ENCODE measurements at places on chromosomes 5 and 9.
A peak's percentile ranks its signal among the peaks of the same experiment; 100 is the strongest.

GRCh38 chr5:168086104-168086610 is 205.3 kb upstream of the WWC1 start:
- DNase-seq = no peak

DNA sequence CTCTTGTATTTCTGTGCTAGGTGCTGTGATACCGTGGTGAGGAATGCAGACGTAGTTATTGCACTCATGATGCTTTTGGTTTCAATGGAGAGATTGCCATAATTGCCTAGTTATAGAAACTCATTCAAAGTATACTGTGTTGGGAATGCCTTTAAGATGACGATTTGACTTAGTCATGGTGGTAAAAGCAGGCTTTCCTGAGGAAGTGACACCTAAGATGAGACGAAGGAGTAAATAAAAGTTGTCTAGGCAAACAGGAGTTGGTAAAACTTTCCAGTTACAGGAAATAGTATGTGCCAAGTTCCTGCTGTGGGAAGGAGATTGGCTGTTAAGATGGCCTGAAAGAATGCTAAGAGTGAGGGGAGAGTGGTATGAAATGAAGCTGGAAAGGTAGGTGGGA is 48.1 kb downstream of the FOCAD start:
- DNase-seq = no peak

DNA sequence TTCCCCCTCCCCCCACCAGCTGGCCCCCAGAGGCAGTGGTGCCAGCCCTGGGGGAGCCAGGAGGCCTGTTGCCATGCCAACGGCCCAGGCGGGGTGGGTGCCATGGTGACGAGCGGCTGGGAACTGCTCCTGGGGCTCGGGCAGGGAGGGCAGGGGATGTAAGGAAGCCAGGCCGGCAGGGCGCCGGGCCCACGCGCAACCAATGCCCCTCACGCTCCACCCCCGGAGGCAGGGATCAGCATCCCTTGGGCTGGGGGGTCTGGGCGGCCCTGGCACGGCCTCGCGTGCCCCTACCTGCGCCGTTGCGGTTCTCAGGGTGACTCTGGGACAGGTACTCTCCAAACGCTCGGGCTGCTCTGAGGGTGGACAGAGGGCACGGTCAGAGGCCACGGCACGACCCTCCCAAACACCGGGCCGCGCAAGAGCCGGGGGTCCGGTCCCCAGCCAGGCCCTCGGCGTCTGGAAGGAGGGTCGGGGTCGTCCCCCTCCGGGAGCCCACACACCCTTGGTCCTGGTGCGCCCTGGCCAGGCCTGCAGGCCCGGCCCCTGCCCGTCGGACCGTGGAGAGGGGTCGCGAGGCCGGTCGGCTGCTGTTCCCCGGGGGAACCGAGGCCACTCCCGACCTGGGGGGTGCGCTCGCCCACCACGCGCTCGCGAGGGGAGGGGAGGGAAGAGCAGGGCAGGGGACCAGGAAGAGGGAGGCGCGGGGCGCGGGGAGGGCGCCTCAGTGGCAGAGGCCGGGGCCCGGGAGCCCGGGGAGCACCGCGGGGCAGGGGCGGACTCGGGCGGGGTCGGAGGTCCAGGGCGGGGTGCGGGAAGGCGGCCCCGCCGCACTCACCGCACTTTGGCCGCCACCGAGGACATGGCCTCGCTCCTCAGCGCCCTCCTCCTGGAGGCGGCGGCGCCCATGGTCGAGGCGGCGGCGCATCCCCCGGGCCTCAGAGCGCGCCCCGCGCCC is 661 bp downstream of the NSMF start:
- DNase-seq = peak; percentile 69

DNA sequence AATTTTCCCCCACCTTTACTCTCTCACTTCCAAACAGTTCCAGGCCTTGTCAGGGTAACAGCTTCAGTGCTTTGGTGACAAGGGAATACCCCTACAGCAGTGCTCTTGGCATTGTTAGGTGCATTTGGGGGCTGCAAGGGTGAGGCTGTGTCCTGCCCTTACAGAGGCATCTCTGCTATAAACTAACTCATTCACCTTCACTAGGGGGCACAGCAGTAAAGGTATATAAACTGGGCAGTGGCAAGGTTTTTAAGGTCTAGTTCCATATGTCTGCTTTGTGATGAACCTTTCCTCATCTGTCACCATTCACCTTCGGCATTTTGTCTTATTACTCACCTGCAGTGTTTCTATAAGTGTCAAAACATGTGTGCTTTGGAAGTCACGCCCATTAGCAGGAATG is 79.1 kb upstream of the GPR151 start:
- no peak for DNase-seq

DNA sequence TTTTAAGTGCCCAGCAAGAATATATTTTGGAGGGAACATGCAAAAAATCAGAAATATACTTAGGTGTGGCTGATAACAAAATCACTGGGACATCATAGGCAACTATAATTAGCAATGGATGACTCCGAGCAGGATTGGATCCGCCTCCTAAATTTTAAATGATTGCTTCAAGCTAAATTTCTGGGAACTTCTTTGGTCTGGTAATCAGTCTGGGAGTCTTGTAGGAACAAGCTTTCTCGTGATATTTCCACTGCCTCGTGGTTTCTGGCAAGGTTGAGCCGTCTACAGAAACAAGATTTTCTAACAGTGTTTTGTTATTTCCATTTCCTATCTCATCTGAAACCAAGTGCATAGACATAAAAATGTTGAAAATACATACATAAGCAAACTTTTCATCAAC is 232.6 kb downstream of the BNC2 start:
- no peak for DNase-seq

DNA sequence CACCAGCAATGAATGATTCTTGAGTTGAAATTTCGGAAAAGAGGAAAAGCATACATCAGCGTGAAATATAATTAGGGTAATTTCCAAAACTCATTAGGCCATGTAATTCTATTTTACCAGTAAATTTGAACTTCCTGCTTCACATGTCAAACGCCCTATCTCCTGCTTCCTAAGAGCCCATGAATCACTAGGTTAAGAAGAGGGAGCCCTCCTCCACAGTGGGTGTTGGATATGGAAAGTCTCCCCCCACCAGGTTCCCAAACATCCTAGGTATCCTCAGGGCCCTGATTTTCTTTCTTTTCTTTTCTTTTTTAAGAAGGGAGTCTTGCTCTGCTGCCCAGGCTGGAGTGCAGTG is 115.2 kb downstream of the SUSD1 start:
- DNase-seq = no peak

DNA sequence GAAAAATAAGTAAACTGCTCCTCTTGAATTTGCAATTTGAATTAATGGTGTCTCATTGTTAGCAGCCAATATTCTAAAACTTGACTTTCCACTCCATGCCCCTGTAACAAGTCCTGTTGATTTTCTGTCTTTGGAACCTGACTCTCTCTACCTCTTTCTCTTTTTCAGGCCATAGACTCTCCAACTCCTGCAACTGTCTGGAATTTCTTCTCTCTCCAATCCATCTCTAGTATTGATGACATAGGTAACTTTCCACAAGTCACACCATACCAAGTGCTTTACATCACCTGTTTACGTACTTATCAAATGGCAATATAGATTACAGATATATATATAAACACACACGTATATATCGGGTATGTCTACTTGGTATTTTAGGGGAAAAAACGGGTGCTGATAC is 923 bp downstream of the C5orf34 start:
- DNase-seq = no peak

DNA sequence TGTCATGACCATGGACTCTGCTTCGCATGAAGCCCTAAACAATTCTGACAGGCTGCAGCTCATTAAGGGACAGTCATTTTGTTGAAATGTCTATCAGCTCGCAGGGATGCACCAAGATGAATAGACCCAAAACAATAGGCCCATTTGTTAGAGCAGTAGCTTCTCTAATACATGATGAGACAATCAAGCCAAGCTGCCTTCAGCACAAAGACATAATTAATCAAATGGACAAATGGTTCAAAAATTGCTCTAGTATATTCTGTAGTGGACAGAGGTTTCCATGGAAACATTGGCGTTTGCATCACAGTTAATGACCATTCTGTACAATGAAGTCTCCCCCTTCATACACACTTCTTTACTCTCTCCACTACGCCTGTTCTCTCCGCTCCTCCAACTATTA is 274.6 kb downstream of the ANXA1 start:
- DNase-seq = peak; percentile 35

DNA sequence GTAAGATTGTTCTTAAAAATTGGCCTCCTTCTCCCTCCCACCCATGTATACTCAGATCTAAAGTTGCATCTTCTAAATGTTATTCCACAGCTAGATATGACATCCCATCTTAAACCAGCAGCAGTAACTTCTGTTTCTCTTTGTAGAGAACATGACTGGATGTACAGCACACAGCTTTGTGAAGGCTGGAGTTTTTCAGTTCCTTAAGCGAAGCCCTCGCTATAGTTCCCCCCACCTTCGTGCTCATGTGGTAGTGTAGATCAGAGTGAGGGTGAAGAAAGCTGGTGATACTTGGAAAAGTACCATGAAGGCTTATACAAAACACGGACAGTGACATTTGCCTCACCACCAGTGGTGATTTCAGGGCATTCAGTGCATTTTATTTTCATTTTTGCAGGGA is 137.5 kb downstream of the MAT2B start:
- no peak for DNase-seq

DNA sequence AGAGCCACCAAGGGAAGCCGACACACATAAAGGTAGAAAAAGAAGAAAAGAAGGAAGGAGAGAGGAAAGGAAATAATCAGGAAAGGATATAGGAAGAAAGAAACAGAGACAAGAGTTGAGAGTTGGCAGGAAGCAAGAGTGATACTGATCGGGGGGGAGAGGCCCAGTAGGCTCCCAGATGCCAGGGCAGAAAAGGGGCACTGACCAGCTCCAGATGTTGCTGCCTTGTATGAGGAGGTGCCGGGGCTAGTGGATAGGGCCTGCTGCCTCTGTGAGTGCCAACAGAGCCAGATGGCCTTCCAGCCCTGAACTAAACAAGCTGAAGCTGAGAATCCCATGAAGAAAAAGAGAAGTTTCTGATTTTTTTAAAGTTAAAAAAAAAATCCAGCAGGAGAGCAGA is 82.0 kb upstream of the TRIM32 start:
- no peak for DNase-seq

DNA sequence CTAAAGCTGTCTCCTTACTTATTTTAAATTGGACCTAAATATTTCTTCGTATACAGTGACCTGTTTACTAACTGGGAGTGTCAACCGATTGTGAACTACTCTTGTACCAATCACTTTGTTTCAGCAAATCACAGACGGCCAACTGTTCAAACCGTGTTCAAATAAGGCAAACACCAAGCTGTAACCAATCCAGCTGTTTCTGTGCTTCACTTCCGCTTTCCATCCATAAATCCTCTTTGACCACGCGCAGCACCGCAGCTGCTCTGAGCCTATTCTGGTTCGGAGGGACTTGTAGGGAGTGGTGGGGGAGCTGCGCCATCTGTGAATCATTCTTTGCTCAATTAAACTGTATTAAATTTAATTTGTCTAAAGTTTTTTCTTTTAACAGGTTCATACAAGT is 4.8 kb upstream of the FAM240B start:
- no peak for DNase-seq

- no peak for DNase-seq
Observed at GRCh38 chr5:60334281-60334713, 365.7 kb downstream of the DEPDC1B start.

- no peak for DNase-seq
Observed at GRCh38 chr9:115980502-115980901, 173.1 kb upstream of the PAPPA start.

Data from midbrain (tissue), 1 donor.